ENCODE measurements at places on chromosomes 6 and 20.

- no peak for DNase-seq
These were observed 109.9 kb downstream of the UTRN start for GRCh38 chr6:144395014-144395413.

DNA sequence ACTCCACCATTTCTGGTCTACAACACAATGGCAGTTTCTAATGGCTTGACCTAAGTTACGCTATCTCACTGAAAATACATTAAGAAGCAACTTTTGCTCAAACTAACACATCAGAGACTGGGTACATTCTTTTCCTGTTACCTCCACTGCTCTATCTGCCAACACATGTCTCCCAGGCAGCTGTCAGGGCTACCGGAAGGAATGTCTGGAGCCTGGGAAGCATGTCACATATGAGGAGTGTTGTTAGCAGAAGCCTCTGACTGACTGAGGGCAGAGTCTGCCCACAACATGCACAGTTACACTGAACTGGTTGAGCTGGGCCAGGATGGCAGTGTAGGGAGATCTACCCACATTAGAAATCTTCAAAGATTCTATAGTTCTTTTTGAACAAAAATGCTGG is 264.5 kb downstream of the KIF16B start:
- DNase-seq, result no peak

GRCh38 chr6:24329451-24329850 is 28.4 kb downstream of the DCDC2 start:
- DNase-seq, result no peak

- no peak for DNase-seq
These were observed 102.3 kb upstream of the CCN2 start for GRCh38 chr6:132053511-132053910.

GRCh38 chr20:64258071-64258823 is 2.7 kb downstream of the PCMTD2 start:
- DNase-seq, result no peak

DNA sequence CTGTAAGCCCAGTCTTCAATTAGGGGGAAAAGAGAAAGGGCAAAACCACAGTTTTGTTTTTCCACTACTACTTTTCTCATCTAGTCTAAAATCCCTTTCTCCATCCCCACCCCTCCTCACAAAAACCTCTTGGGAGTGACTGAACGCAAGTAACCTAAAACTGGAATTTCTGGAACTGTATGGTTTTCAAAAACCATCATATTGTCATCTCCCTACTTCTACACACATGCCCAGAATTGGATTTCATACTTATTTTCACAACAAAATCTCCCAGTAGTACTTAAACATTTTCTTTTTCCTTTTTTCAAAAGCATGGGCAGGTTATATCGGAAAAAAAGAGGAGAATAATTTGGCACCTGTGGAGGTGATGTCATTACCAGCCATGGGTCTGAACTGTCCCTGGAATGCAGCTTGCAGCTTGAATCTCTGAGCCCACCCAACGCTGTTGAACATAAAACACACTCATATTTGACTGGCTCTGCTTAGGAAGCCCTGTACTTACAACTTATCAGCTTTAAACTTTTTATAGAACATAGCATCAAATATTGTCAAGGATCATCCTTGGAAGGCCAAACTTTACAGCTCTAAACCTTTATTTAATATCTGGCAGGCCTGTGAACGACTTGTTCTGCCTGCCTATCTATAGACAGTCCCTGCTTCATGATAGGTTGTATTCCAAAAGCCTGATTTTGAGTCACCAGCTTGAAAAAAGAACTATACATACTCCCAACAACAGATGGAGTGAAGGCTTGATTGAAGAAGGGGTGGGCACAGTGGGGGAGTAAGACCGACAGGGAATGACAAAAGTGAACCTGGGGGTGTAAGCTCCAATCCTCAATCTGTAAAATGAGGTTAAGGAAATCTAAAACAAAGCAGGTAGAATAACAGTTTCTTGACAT is 59.3 kb downstream of the EPB41L2 start:
- DNase-seq, result no peak

- DNase-seq, result no peak
These were observed 10.9 kb upstream of the SYNE1 start for GRCh38 chr6:152648105-152648504.

- DNase-seq, result no peak
These were observed 216.9 kb upstream of the SMLR1 start for GRCh38 chr6:130610303-130610702.

GRCh38 chr20:5793916-5794315 is 43.7 kb downstream of the SHLD1 start:
- no peak for DNase-seq

DNA sequence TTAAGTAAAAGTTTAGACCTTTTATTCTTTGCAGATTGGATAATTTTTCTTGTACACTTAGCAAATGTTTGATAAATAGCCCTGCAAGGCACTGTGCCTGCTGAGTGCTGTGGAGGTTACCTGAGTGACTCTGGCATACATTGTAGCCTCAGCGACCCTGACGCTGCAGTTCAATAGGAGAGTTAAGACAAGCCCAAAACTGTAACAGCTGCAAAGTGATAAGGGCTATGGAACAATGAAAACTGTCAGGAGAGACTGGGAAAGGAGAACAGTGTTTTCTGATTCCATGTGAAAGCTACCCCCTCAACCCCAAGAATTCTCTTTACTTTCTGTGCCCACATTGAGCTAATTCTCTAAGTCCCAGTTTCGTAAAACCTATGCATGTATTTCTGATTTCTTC is 22.2 kb downstream of the HIVEP1 start:
- DNase-seq, result no peak

GRCh38 chr6:130558131-130558530 is 192.3 kb downstream of the TMEM200A start:
- DNase-seq, result no peak

DNA sequence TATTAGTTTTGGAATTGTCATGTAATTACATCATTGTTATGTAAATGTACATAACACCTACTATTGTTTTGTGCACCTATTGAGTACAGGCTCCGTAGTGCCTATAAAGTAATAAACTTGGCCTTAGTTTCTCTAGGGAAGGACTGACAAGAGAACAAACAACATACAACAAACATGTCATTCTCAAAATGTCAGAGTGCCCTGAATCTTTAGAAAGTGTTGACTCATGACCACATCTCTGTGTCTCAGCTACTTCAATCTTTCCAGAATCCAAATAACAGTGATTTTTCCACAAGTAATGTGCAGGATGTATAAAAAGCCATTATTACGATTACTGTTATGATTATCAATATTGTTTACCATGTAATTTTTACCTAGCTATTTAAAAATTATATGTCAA is 17.2 kb downstream of the LAMP5 start:
- no peak for DNase-seq

DNA sequence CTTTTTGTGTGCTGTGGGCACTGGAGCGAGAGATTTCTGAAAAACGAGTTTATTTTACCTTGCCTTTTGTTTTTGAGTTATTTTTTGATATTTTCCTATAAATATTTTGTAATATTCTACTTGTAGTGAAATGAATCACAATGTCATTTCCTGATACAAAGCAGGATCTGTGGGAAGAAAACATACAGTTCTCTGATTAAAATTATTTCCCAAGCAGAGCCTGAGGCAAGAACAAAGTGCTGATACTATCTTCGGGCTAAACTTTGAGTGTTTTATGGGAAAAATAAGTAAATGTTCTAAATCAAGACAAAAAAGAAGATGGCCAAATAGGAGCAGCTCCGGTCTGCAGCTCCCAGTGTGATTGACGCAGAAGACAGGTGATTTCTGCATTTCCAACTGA is 33.7 kb upstream of the ELOVL5 start:
- no peak for DNase-seq

DNA sequence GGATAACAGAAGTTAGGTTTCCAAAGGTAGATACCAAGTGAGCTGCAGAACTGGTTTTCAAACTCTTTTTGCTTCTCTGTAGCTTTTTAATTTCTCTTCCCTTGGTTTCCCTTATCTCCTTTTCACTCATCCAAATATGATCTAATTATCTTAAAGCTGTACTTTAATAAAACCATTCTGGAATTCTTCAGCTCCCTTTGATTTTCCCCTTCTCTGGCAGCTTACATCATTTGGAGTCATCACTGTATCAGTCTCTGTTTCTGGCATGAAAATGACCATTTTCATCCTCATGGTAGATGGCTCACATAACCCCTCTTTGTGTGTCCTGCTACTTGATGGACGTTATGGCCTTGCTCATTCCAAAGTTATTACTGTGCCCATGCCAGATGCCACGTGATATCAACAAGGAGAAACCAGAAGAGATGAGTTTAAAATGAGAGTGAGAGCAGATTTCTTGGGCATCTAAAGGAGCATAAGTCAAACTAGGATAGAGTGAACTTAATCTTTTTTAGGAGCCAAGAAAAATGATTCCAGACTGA is 620.2 kb downstream of the QKI start:
- DNase-seq, result no peak

DNA sequence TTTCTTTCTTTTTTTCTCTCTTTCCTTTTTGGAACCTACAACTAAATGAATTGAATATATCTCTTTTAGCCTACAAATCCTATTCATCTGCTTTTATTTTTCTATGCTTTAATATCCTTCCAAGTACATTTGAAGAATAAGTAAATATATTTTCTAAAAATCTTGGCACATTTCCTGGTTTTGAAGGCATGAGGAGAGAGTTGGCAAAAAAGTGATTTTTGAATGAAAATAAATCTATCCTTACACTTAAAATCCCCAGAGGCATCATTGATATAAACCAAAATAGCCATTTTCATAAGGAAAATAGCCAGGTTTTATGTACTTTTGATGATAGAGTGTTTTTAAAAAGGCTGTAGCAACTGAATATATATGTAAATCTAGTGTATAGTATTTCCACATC is 69.0 kb downstream of the SAMD5 start:
- no peak for DNase-seq

- DNase-seq, result peak; percentile 8
These were observed 351.9 kb upstream of the PRND start for GRCh38 chr20:4369798-4370124.

DNA sequence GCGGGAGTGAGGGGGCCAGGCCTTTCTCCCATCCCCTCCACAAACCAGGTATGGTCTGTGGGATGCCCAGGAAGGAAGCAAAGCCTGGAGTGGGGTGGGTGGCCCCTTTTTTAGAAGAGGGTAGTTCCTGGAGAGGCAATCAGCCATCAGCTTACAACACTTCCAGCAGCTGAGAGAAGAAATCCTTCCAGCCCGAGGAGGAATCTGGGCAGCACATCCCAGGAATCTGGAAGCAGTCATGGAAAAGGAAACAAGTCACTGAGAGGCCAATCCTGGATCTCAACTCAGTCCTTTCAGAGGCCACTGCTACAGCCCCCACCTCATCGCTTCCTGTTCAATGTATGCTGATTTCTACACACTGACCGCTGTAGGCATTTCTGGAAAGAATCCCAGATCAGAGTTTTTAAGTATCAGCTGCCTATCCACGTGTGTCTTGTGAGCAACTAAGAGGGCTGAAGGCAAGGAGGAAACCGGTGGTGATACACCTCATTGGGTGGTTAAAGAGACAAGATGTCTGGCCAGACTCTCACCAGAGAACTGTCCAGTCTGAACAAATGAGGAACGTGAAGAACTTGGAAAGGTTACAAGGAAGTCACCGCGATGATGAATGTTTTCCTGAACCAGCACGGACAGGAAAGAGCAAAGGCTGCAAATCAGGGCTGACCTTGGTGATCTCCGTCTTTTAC is 92.9 kb upstream of the SHLD1 start:
- DNase-seq, result no peak

- DNase-seq, result no peak
These were observed 209.6 kb downstream of the CDH26 start for GRCh38 chr20:60167812-60168211.

- no peak for DNase-seq
These were observed 238.8 kb downstream of the HIVEP2 start for GRCh38 chr6:142706210-142706609.

- no peak for DNase-seq
These were observed 305.5 kb downstream of the QKI start for GRCh38 chr6:163720005-163720404.

- no peak for DNase-seq
These were observed 17.3 kb downstream of the TGM2 start for GRCh38 chr20:38147751-38148150.

GRCh38 chr6:110410511-110410910 is 4.9 kb downstream of the DDO start:
- no peak for DNase-seq

DNA sequence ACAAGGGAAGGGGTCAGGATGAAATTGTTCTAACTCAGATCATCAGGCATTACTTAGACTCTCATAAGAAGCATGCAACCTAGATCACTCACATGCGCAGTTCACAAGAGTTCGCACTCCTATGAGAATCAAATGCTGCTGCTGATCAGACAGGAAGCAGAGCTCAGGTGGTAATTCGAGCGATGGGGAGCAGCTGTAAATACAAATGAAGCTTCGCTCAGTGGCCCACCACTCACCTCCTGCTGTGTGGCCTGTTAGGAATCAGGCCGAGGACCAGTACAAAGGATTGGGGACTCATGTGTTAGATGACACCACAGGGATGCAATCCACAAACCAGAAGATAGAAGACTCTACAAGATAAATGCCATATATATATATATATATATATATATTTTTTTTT is 31.5 kb upstream of the TOP1 start:
- DNase-seq, result no peak

DNA sequence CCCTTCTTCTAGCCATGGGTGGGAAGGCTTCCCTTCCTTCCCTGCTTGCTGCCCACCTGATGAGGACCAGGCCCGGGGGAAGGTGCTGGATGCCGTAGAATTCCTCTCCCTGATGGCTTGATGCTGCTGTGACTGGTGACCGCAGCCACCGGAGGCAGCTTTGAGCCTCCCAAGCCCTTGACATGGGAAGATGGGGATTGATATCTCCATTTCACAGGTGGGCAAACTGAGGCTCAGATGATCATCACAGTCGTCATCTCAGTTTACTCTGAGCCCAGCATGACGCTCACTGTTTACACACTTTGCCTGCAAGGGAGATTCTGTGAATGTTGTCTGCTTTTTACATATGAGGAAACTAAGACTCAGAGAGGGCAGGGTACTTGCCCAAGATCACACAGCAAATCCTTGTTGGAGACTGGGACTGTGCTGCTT is 43.9 kb downstream of the SRC start:
- no peak for DNase-seq

- no peak for DNase-seq
These were observed 89.9 kb downstream of the AKAP7 start for GRCh38 chr6:131225127-131225526.

GRCh38 chr6:20096536-20096935 is 115.7 kb downstream of the MBOAT1 start:
- no peak for DNase-seq

DNA sequence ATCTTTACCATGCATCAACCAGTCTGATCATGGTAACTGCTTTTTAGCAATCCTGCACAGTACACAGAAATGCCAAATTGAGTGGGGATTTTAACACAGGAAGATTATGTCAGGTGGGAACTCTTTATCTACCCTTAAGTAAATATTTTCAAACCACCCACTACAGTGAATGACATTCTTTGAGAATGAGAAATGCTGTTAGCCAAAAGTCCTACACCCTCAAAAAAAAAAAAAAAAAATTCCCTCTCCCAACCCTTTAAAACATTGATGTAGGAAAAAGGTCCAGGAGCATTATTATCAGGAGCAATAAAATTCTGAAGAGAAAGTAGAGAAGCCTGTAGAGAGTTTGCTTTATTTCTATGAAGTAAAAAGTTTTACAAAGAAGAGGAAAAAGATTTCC is 307.2 kb upstream of the THEMIS start:
- DNase-seq, result no peak

GRCh38 chr6:129592516-129593232 is 117.3 kb downstream of the ARHGAP18 start:
- DNase-seq, result no peak

- DNase-seq, result no peak
These were observed 450.5 kb downstream of the MAFB start for GRCh38 chr20:40238511-40238910.
